Activated naive CD8-positive, alpha-beta T cell treated with anti-CD3 and anti-CD28 coated beads, Interleukin-2, amount 50 U/mL, for 24 hours (primary cell): ENCODE measurements at places on chromosomes 7 and 10.
A peak's percentile ranks its signal among the peaks of the same experiment; 100 is the strongest.

GRCh38 chr10:80509403-80510161 is 28.1 kb upstream of the SH2D4B start:
- no peak for DNase-seq

- no peak for DNase-seq
These were observed 85.2 kb upstream of the PDSS1 start for GRCh38 chr10:26612151-26612915.

- DNase-seq, result no peak
These were observed 475.6 kb upstream of the KLF6 start for GRCh38 chr10:4260483-4261124.

DNA sequence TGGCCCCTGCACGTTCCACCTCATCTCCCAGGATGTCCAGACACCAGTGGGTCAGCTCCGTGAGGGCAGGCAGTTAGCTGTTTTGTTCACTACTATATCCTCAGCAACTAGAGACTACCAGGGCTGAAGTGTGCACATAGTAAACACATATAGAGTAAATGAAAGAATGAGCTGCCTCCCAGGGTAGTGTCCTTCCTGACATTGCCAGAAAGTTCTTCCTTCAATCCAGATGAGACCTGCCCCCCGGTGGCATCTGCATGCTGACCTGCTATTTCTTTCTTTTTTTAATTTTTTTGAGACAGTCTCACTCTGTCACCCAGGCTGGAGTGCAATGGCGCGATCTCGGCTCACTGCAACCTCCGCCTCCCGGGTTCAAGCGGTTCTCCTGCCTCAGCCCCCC is 14.0 kb upstream of the ARPC1A start:
- no peak for DNase-seq

DNA sequence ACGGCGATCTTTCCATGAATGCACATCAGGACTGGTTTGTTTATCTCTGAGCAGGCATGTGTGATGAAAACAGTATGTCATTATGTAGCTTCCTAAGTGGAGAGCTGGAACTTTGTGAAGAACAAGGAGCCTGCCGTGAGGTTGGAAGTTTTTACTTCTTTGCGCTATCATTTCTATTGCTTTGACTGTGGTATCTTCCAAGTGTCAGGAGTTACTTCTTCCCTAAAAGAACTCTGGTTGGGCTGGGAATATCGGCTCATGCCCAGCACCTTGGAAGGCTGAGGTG is 167.4 kb upstream of the AHR start:
- DNase-seq, result no peak

DNA sequence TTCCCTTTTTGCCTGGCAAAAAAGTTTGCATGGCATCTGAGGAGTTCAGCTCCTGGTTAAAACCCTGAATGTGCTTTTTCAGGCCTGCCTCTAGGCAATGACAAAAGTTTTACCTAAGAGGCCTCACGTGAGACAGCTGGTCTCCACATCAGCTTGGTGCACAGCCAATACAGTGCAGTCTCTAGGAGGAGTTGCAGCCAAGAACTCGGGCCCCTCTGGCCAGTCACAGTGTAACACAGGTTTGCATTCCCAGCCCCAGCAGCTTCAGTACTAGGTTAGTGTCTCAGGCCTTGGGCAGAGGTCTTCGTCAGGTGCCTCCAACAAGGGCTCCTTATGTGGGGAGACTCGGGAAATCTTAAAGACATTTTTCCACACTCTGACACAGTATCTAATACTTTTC is 771.7 kb downstream of the SORCS1 start:
- no peak for DNase-seq

DNA sequence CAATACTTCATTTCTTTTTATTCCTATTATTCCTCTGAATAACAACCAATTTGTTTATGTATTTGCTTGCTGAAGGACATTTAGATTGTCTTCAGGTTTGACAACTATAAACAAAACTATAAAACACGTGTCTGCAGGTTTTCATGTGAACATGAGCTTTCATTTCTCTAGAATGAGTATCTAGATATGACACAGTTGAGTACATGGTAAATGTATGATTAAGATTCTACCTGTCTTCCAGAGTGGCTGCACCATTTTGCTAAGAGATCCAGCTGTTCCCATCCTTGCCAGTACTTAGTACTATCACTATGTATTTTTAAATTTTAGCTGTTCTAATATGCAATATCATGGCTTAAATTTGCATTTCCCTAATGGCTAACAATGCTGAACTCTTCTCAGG is 10.1 kb downstream of the MCMBP start:
- no peak for DNase-seq

DNA sequence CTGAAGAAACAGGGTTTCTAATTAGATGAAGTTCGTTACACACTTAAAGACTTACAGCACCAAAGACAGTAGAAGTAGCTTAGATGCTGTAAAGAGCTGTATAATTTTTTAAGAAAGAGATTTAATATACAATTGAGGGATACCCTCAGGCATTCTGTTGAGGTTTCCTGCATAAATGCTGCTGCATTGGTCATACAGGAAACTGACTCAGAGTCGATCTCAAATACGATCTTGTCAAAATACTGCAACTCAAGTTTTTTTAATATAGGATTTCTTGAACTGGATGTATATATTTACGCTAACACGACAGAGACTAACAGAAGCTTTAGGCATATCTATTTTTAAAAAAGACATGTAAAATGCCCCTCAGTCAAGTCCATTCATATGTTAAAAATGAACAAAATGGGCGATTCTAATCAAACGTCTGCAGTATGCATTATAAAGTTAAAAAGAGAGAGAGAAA is 2.4 kb upstream of the ARID5B start:
- DNase-seq, result no peak

- peak; percentile 14 for DNase-seq
These were observed 13.6 kb downstream of the TSPAN15 start for GRCh38 chr10:69464801-69465401.

GRCh38 chr10:80760914-80761371 is 223.2 kb downstream of the SH2D4B start:
- DNase-seq, result no peak

DNA sequence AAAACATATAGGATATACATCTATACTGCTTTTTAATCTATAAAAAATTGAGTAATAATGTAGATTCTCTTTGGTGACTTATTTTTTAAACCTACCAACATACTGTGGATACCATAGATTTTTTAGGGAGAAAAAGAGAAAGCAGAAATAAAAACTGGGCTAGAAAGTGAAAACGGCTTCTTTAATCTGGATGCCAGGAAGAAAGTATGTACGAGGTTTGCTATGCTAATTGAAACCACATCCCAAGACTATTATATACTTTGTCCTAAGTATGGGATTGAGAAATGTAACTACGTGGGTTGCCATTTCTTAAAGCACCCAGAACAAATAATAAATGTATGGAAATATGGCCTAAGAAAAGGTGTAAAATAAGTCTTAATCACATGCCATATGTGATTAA is 129.0 kb upstream of the NFE2L3 start:
- DNase-seq, result no peak

DNA sequence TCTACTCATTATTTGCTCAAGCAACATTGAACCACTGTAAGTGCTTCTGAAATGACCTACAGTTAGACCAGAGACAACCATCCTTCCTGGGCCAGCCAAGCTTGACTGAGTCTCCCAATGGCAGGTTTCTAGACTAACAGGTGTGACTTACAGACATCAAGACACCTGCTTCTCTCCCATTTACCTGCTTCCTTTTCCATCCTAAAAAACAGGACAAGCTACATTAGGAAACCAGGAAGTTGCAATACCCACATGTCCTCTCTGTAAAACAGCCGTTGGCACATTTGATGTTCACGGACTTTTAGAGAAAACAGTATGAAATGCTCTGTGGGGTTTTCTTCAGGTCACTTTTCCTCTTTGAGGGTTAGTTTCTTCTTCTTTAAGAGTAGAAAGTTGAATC is 4.0 kb downstream of the HECW1 start:
- DNase-seq, result no peak

DNA sequence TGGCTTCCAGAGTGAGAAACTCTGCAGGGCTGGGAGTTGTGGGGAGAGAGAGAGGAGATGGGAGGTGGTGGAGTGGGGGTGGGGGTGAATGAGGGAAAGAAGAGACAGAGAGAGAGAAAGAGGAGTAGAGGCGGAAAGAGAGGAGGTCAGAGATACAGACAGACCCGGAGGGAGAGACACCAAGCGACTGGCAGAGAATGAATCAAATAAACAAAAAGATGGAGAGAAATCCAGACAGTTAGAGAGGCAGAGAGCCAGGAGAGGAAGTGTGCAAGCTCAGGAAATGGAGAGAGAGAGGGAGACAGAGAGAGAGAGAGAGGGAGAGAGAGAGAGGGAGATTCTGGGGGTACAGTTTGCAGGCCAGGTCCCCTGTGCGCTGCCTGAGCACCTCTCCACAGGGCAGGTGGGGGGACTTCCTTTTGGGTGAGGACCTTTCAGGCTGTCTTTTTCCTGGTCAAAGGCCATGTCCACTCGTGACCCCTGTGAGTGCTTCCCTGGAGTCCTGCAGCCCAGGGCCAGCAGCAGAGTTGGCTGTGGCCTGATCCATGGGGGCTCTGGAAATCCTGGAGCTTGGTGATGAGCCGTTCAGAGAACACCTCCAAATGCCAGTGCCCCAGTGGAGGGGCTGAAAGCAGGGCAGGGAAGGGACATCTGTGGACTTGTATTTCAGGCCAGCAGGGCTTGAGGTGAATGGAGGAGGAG is 25.0 kb upstream of the PCBD1 start:
- DNase-seq, result no peak

GRCh38 chr10:79431428-79431827 is 14.0 kb downstream of the ZCCHC24 start:
- no peak for DNase-seq

DNA sequence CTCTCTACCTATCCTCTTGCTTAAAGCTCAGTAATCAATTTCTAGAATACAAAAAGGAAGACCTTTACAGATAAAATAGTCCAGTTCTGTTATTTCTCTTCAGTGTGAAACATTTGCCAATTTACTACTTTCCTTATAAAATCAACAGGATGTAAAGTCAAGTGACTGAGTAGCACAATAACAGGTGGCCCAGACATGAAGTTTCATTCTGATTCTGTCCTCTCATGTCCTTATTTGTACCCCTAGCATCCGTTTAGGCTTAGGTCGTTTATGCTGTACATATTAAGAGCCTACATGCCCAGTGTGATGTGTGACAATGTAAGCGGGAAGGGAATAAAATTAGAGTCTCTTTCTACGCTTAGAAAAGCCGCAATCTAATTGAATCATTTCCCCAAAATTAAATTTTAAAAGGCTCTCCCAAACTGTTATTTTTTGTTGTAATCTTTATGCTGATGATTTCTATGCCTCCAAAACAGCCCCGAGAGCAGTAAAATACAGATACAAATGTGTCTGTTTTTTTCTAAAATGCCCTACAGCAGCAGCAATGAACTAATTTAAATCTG is 29.1 kb downstream of the EPC1 start:
- DNase-seq, result no peak

DNA sequence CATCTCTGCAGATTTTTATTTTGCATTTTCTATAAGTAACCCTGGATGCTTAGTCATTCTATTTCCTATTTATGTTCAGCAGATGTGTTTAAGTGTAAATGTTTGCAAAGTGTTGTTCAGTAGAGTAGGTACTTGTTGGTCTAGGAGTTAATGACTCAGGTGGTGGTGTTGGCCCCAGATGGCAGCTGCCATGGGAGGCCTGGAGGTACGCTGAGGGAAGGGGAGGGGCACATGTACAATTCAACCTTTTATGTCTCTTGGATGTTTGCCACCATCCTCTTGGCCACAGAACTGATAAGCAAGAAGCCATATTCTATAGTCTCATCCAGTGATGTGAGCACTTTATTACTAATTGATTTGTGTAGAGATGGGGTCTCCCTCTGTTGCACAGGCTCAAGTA is 68.1 kb upstream of the SLC39A12 start:
- DNase-seq, result no peak

GRCh38 chr7:510782-511281 is 8.8 kb downstream of the PDGFA start:
- no peak for DNase-seq

- DNase-seq, result no peak
These were observed 436.3 kb upstream of the NPVF start for GRCh38 chr7:25664593-25664992.

- no peak for DNase-seq
These were observed 1033.6 kb upstream of the LRRTM3 start for GRCh38 chr10:65892284-65892683.

DNA sequence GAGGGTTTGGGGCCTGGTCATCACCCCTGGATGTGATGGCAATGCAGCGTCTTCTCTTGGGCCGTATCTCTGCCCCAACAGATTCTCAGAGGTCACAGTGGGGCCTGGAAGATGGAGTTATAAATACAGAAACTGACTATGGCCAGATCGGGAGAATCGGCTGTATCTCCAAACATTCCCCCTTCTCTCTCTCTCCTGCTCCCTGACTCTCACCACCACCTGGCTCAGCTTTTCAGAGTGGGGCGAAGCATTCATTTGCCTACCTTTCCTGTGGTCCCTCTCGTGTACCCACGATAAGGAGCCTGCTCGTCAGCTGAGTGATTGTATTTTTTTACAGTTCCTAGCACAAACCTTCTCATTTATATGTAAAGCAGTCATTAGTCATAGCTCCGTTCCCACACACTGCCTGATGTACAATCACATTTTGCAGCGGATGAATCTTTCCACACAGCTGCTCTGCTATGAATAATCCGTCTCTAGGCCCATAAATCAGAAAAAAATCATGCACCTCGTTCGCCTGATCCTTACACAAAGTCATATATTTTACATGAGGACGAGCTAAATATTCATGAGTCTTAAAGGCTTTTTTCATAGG is 23.2 kb upstream of the BTRC start:
- no peak for DNase-seq

DNA sequence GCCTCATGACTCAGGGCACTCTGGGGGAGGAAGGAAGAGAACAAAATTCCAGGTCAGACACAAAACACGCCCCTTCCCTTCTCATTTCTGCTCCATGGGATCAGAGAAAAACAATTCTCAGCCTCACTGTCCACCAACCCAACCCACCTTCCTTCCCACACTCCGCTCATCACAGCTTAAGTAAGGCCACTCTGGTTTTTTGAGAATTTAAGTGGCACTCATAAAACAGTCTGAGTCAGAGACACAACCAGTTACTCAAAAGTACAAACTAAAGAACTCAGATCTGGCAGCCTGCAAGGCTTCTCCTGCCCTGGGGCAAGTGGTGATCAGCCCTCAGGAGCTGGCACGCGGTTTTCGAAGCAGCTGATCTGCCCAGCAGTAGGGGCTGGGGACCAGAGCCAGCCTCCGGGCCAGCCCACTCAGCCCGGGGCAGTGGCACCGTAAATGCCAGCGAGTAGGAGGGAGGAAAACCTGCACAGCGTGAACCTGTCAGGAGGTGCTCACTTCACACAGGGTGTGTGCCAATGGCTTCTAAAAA is 39.1 kb upstream of the ABLIM1 start:
- DNase-seq, result no peak

- DNase-seq, result peak; percentile 34
These were observed 70.9 kb upstream of the CCDC71L start for GRCh38 chr7:106731646-106732444.

GRCh38 chr7:70432567-70433001 is 699.4 kb upstream of the GALNT17 start:
- DNase-seq, result no peak
